ENCODE measurements at places on chromosomes 12 and 14. TPM values are rescaled to one million over a fixed set of nuclear protein-coding genes. Genes with fewer than 3 reads are reported as not detected.

GRCh38 chr12:29023436-29024076, 125.5 kb upstream of the FAR2 start:
- no peak for DNase-seq

DNA sequence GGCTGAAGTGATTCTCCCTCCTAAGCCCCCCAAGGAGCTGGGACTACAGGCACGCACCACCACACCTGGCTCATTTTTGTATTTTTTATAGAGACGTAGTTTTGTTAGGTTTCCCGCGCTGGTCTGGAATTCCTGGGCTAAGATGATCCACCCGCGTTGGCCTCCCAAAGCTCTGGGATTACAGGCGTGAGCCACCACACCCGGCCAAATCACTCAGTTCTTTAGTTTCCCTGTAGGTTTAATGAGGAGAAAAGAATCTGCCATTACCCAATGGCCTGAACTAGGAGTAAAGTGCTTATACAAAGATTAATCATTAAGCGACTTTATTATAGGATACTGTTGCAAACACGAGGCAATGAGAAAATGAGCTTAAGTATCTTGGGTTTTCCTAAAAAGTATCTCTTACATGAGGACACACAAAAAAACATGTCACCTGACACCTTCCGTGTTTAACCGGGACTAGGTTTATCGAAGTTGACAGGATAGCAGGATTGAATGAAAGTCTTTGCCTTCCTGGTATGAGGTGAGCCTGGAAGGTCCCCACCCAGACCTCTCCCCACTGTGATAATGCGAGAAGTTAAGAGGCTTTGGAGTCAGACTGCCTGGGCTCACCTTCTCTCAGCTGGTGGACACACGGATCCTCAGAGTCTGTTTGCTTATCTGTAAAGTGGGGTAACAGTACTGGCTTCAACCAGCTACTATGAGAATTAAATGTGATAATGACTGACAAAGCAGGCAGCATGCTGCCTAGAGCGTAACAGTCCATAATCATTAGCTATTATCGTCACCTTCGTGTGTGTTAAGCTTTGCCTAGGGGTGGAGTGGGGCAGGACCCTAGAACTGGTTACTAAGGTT, 133.5 kb upstream of the KRAS start:
- no peak for DNase-seq

DNA sequence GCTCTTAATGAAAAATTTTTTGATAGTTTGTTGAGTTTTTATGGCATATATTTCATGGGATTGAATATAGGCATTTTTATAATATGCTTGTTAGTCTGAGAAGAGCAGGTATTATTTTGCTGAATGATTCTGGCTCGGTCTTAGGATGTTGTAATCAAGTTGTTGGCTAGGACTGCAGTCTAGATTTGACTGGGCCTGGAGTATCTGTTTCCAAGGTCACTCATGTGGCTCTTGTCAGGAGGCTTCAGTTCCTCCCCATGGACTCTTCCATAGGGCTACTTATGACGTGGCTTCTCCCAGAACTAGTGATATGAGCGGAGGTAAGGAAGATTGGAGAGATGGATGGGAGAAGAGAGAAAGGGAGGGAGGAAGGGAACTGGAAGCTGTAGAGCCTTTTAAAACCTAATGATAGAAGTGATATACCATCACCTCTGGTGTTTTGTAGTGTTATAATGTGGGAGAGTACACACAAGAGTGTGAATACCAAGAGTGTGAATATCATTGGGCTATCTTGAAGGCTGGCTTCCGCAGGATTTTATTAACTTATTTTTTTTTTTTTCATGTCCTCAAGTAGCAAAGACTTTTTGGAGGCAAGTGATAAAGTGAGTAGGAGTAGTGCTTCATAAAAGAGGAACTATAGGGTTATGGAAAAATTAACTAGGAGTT, 4.4 kb downstream of the MNAT1 start:
- DNase-seq = no peak

Gene PTMS
- total RNA-seq = 132 TPM

Gene LUM
- 72.9 TPM for total RNA-seq

DNA sequence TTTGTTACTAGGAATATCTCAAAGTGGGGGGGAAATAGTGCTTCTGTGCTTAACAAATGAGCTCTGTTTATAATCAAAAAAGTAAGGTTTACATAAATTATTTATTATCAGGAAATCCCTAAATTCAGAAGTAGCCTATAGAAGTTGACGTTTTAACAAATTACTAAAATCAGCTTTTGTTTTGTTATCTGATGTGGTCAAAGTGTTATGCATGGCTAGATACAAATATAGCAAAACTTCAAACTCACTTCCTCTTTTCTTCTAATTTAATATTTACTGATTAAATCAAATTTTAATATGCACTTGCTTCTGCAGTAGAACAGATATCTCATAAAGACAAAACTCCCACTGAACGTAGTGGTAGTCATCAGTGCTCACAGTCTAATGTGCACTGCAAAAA, 47.5 kb downstream of the GARIN6 start:
- DNase-seq = no peak

GRCh38 chr12:29283969-29284700, 96.8 kb downstream of the ERGIC2 start:
- no peak for DNase-seq

Data from vagina (tissue), 2 donors.